KG1 (cell line): ENCODE measurements at places on chromosomes 6 and 20.

- peak; percentile 5 for DNase-seq
Observed at GRCh38 chr20:12090920-12091319, 173.2 kb downstream of the BTBD3 start.

GRCh38 chr6:35922139-35922554, 1.2 kb upstream of the SRPK1 start:
- no peak for DNase-seq

- no peak for DNase-seq
Observed at GRCh38 chr6:3825851-3826581, 23.2 kb upstream of the FAM50B start.

- no peak for DNase-seq
Observed at GRCh38 chr6:47669684-47670513, 28.5 kb upstream of the ADGRF4 start.

GRCh38 chr6:11528996-11529395, 8.6 kb upstream of the TMEM170B start:
- DNase-seq = no peak

DNA sequence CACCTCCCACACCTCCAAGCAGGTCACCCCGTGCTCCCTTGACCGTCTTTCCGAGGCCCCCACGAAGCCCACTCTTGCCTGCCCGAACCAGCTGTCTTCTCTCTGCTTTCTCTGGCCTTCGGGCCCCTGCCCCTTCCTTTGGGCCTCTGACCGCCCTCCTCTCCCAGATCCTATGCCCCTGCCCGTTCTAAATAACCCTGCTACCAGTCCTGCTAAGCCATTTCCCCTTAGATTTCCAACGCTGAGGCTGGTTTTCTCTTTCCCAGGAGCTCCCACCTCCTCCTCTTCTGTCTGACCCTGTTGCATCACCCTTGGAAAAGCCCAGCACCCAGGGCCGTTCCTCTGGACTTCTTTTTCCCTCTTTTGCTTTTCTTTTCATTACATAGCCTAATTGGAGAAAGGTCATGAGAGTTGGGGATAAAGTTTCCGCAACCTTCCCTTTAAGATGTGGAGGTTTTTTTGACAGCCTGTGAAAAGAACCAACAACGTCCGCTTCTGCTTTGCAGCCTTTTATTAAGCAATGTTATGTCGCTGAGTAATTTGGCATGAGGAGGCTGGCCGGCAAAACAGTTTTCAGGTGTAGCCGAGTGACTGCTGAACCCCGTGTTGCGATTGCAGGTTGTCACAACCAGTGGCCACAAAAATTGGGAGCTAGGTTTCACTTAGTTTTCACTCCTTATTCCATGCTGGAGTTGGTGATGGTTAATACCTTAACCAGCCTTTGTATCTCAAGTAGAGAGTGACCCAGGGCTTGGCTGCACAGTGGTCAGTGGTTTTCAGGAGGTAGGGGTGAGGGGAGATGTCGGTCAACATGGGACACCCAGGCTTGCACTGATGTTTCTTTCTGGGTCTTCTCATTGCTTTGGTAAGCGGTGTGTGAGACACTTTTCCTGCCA, 970 bp downstream of the BLTP3A start:
- DNase-seq = peak; percentile 39

- DNase-seq = no peak
Observed at GRCh38 chr6:69022993-69023392, 387.9 kb downstream of the ADGRB3 start.

- no peak for DNase-seq
Observed at GRCh38 chr6:48243071-48243470, 132.1 kb upstream of the PTCHD4 start.

- no peak for DNase-seq
Observed at GRCh38 chr6:55901765-55902270, 26.4 kb upstream of the BMP5 start.

GRCh38 chr20:32064667-32065066, 12.6 kb downstream of the HCK start:
- DNase-seq = no peak

GRCh38 chr6:63817492-63818050, 182.0 kb downstream of the PHF3 start:
- DNase-seq = no peak

GRCh38 chr20:4441871-4442270, 279.8 kb upstream of the PRND start:
- DNase-seq = no peak

- no peak for DNase-seq
Observed at GRCh38 chr6:137202078-137202477, 17.1 kb downstream of the IFNGR1 start.

- DNase-seq = no peak
Observed at GRCh38 chr6:169577974-169578373, 123.9 kb downstream of the WDR27 start.

DNA sequence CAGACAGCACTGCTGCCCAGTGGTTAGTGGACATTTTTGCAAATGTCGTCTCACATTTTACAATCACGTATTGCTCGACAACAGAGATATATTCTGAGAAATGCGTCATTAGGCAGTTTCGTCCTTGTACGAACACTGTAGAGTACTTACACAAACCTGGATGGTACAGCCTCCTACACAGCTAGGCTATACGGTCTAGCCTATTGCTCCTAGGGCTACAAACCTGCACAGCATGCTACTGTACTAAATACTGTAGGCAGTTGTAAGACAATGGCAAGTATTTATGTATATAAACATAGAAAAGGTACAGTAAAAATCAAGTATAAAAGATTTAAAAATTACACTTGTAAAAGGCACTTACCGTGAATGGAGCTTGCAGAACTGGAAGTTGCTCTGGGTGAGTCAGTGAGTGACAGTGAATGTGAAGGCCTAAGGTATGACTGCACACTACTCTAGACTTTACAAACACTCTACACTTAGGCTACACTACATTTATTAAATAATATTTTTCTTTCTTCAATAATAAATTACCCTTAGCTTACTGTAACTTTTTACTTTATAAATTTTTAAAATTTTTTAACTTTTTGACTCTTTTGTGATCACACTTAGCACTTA, 43.1 kb downstream of the ALDH5A1 start:
- DNase-seq = no peak

GRCh38 chr6:22363714-22364239, 66.9 kb upstream of the PRL start:
- no peak for DNase-seq

- no peak for DNase-seq
Observed at GRCh38 chr20:17678295-17678694, 3.7 kb downstream of the RRBP1 start.

- no peak for DNase-seq
Observed at GRCh38 chr6:147660334-147661311, 152.1 kb downstream of the SAMD5 start.

DNA sequence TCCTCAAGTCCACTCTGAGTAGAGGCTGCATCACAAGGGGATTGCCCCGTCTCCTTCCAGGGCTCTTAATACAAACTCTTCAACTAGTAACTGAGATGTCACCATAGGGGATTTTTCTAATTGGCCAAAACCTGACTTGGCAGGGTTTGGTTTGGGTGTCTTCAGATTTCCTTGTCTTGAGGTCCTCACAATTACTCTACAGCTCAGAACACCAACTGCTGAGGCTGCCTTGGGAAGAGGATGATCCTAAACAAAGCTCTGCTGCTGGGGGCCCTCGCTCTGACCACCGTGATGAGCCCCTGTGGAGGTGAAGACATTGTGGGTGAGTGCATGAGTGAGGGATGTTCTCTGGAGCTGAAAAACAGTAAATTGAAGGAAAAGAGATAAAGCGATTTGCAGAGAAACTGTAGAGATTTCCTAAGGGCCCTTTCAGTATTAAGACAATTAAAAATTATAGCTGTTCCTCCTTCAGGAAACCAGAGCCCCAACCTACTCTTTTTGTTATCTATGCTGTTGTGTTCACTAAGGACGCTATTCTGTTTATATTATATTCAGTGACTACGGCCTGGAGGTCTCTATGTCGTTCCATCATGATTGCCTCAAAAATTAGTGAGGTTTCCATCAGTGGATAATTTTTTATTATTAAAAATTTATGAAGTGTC, at the start of gene HLA-DQA1:
Gene HLA-DQA1, plus strand, starts transcription at position 188 of the 662 bp plus-strand sequence. Its CDS starts 53 bp downstream, at position 241.
- DNase-seq = no peak

DNA sequence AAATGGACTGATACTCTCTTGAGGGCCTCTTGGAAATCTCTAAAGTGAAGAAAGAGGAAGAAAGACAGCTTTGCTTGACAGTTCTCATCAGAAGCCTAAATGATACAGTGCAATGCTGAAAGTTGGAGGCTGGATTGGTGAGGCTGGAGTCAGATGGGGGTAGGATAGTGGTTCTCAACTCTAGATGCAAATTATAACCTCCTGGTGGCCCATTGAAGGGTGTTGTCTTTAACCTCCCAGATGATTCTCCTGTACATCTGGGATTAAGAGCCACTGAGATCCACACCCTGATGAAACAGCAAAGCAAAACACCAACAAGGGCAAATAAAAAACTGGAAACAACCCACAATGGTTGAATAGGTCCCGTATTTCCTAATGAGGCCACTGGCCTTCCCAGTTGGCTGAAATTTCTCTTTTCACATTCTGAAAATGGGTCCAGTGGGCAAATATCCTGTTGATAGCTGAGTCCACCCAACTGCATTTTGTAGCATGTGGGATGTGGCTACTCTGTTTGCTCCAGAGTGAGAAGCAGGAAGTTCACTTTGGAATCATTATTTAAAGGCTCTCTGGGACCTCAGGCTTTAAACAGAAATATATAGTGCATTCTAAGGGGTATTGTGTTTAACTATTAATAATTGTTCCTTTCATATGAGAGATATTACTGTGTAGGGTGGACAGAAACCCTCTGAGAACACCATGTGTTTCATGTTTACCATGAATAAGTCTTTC, 208.1 kb downstream of the SOX4 start:
- no peak for DNase-seq

- no peak for DNase-seq
Observed at GRCh38 chr6:48835421-48835958, 627.6 kb downstream of the MMUT start.

DNA sequence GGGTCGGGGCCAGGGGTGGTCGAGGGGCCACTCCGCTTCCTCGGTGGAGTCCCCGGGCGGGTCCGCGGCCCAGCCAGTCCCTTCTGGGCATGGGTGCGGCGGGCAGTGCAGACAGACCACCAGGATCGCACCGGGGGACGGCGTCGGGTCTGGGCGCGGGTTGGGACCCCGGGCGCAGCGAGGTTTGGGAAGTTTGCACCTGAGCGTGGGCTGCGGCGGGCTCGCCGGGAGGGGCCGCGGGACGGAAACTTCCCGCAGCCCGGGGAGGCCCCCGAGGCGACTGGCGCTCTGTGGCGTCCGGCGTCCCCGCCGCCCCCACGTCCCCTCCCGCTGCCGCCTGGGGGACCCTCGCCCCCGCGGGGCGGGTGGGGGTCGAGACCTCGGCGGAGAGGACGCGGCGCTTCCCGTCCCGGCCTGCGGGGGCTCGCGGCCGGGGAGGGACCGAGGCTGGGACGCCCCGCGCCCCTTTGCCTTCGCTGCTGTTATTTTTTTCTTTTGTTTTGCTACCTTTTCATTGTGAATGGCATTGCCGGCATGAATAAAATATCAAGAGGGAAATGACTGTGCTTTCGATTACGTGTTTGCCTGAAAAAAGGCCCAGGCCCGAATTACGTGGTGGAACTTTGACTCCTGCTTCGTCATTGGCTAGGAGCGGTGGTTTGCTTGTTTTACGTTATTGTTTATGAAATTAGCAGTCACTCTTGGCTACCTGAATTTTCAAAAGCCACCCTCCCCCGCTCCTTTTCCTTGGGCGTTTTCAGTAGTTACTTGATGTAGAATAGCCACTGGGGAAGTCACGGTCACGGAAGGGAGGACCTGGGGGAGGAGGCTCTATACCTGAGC, 703 bp downstream of the SNX9 start:
- DNase-seq = no peak

DNA sequence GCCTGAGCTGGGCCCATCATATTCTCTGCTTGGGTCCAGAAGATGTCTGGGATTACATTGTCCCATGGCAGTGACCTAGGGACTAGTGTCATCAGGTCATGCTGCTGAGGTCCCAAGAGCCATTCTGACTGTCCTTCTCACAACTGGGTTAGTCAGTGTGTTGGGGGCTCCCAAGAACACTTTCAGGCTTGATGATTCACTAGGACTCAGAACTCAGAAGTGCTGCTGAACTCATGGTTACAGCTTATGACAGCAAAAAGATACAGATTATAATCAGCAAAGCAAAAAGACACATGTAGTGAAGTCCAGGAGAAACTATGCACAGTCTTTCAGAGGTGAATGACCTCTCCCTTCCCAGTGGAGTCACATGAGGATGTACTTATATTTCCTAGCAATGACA, 107.8 kb downstream of the SYNE1 start:
- DNase-seq = no peak
